Cerebellum (tissue), 4 donors: ENCODE measurements at places on chromosomes 11 and 22. TPM values are rescaled to one million over a fixed set of nuclear protein-coding genes. Genes with fewer than 3 reads are reported as not detected.

DNA sequence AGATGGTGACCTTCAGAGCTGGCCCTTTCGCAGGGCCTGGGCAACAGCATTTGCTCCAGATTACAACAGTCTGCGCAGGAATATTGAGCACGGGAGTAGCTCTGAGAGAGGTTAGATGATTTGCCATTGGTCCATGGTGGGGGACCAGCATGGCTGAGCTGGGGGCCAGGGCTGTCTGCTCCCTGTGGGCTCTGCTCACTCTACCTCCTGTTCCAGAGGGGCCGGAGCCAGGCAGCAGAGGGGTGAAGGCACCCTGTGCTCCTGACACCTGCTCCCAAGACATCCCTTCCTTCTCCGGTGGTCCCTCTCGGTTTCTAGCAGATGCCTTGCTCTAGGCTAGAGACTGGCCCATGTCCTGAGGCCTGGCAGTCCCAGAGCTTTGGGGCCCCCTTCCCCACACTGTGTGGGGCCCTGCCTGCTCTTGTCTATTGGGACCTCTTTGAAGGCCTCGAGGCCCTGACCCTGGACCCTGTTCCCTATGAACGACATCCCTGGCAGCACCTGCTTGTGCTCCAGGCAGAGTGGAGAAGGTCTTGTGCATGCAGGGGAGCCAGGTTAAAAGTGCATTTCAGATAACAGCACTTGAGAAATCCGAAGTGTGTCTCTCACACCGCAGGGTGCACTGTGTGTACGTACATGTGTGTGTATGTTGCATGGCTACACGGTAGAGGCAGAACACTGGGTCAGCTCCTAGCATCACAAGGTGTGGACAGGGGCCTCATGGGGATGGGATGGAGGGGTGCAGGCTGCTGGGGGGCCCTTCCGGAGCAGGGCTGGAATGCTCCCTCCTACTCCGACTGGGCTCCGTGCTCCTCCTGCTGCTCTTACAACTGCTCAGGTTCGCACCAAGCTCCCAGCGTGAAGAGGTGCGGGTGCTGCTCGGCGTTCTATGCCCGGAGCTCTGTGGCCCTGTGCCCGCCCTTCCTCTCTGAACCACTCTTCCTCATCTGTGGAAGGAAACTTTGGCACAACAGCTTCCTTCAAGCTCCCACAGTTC lies 123.3 kb upstream of the B3GAT1 start:
- DNase-seq = no peak

DNA sequence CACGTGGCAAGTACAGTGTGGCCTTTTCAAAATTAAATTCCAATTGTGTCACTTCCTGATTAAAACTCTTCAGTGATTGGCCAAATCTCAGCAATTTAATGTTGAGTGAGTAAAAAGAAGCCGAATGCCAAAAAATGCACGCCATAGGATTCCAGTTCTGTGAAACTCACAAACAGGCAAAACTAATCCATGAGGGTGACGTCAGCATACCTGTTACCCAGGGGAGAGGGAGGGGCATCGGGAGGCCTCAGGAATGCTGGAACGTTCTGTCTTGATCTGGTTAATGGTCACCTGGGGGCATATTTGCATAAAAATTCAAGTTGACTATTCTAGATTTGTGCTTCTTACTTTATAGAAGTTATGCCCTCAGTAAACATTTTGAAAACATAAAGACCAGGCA lies 39.9 kb upstream of the RAB1B start:
- no peak for DNase-seq

DNA sequence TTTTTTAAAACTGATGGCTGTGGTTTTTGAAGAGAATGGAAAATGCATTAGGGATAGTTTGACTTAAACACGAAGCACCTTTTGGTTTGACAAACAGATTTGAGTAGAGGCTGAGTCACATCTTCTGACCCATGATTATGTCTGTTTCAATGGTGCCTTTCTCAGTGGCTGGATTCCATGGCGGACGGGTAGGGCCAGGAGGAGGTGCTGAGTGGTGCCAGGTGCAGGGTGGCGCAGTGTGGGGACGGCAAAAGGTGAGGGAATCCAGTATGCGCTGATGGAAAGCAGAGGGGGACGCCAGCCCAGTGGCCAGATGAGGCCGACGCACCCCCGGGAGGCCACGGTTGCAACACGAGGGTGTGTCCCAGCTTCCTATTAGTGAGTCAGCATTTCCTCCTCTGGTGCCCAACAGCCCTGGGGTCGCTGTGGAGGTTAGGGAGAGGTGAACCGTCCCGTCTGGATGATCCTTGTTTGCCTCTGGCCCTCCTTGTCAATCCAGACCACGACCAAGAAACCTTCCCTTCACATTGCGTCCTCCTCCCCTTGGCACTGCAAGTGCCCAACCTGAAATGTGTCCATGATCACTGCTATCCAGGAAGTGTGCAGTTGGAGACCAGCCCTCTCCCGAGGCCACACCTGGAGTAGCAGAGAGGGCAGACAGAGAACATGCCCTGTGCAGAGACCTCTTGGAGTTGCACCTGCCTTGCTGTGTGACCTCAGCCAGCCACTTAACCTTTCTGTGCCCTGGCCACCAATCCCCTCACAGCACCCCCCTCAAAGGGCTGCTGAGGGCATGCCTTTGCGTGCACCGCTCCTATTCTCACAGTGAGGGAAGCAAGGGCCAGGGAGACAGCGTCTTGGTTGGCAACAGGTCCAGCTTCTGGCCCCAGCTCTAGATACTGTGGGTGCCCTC lies 32.5 kb upstream of the ATXN10 start:
- no peak for DNase-seq

Gene ACTN3
- total RNA-seq = not detected

DNA sequence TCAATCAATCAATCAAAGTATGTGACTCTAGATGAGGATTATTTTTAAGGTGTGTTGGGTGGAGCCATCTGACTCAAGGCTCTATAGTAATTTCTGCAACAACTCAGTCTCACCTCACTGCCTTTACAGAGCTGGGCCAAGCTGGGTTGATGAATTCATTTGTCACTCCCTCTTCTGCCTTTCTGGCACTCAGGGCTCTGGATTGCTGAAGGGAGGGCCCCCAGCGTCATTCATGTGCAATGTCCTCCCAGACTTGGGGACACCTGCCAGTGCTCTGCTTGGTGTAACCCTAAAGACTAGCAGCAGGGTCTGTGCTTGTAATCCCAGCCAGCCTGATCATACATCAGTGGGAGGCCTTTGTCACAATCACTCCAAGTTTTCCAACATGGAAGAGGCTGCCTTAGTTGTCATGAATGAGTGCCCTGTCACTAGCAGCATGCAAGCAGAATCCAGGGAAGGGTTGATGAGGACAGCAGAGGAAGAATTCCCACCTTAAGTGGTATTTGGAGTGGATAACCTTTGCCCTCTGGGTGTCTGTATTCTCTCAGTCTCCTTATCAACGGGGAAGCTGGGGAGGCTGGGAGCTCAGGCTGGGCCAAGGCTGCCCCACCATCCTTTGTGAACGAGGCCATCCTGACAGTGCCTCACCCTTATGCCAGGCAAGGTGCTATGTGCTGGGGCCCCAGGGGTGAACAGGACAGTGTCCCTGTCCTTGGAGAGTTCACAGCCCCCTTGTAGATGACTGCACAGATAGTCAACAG lies 2.0 kb upstream of the TP53I11 start:
- no peak for DNase-seq

- no peak for DNase-seq
Observed at GRCh38 chr11:28822576-28822975, 714.4 kb downstream of the METTL15 start.

GRCh38 chr11:12724301-12725054 lies 50.3 kb downstream of the TEAD1 start:
- DNase-seq = no peak

DNA sequence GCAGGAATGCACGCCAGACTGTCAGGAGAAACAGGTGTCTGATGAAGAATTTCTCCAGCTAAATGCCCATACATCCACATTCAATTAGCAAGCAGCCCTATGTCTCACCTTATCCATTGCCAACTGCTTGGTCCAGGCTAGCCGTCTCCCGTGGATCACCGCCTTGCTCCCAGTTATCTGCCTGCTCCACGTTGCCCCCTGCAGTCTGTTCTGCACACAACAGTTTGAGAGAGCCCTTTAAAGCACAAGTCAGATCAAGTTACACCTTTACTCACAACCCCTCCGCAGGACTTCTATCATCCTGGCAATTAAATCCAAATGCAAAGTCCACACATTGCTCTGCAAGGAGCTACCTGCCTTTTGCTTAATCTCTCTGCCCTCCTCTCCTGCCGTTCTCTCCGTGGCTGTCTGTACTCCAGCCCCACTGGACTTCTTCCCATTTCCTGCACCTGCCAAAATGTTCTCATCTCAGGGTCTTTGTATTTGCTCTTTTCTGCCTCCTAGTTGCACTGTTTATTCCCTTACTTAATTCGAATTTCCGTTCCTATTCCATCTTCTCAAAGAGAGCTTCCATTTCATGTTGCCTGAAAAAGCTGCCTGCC lies 185.3 kb upstream of the LARGE1 start:
- DNase-seq = peak; percentile 49

DNA sequence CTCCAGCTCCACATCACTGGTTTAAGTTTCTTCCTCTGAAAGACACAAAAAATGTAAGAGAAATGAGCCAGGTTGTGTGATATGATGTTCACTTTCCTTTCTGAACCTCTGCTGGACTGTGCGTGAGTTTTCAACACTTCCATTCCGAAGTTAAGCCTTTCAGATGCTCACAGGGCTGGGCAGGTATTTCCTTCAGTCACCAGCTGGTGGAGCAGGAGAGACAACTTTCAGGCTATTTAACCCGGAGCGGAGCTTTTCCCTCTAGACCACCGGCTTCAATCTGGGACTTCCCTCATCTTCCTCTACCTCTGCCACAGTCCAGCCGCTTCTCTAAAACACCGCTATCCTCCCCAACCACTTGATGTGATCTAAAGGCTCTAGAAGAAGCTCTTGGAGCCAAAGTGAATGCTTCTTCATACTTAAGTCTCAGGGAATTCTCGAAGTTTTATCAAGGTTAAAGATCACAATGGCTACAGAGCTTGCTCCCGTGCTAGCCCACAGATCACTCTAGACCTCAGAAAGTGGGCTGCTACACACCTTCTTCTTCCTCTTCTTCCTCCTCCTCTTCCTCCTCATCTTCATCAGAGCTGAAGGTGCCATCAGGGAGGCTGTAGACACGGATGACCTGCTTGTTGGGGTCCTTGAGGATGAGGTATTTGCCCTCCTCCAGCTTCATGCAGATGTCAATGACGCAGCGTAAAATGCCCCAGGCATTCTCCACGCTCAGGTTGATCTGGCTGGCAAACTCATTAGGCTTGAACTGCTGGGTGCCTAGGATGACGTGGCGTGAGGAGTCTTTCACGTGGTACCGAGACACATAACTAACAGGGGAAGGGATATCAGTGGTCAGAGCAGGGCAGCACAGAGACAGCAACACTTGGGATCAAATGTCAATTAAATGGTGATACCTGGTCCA lies 4.4 kb upstream of the FOXRED2 start:
- DNase-seq = no peak

DNA sequence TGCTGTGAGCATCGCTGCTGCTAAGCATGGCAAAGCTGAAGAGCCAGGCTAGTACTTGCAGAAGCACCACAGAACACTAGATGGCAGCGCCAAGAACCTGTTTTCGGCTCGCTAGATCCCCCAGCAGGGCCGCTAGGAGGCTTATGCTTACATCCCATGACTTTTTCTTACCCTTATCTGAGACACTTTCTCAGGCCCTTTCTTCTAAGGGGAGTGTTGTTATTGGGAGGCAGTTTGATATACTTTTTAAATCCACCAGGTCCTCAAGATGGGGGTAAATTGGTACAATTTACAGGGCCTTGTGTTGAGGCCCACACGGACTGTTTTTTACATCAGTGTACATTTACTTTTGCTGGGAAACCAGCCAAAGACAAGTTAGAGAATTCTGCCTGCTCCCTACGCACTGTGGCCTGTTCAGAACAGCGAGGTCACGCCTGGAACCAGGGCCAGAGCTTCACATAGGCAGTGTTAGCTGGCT lies 4.0 kb downstream of the TRIM6 start:
- DNase-seq = no peak

- DNase-seq = no peak
Observed at GRCh38 chr11:47099214-47099917, 77.3 kb downstream of the ARFGAP2 start.

Gene SMIM38
- total RNA-seq = 1.4 TPM

GRCh38 chr22:50261615-50262459 lies at the start of gene MAPK12:
TSS of gene MAPK12 (minus strand) at chr22:50261683. CDS start at chr22:50261509, 174 bp downstream.
- peak; percentile 63 for DNase-seq

Gene SCN3B
- total RNA-seq = 58.1 TPM

Gene CCND1
- 20.8 TPM for total RNA-seq

DNA sequence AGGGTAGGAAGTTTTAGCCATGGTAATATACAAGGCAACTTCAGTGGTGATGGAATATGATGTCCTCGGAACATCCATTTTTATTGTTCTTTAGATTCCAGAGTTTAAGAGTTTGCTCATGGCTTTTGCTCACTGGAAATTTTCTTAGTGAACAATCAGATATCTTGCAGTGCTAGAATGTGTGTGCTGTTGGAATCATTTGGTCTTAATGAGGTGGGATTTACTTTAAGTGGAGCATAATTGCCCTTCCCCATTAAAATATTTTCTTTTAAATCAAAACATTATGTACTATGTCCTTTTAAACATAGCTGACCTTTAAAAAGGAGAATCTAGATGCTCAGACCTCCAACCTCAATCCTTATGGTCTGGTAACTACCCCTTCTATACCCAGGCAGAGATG lies 77.3 kb upstream of the LDLRAD3 start:
- DNase-seq = no peak

DNA sequence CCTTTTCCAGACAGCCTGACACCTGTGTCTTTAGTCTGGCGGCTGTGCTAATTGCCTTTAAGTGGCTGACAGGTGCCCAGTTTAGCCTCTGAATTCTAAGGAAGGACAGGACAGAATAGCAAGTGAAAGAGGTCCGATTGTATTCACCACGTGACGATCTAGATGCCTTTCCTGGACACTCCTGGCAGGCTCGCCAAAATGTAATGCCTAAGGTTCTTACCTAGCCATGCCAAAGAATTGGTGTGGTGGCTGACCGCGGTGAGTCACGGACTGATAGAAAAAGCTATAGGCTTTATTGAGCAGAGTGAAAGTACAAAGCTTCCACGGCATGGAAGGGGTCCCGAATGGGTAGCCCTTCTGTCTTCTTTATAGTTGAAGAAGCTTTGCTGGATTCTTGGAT lies 26.7 kb downstream of the ANKRD42 start:
- no peak for DNase-seq

DNA sequence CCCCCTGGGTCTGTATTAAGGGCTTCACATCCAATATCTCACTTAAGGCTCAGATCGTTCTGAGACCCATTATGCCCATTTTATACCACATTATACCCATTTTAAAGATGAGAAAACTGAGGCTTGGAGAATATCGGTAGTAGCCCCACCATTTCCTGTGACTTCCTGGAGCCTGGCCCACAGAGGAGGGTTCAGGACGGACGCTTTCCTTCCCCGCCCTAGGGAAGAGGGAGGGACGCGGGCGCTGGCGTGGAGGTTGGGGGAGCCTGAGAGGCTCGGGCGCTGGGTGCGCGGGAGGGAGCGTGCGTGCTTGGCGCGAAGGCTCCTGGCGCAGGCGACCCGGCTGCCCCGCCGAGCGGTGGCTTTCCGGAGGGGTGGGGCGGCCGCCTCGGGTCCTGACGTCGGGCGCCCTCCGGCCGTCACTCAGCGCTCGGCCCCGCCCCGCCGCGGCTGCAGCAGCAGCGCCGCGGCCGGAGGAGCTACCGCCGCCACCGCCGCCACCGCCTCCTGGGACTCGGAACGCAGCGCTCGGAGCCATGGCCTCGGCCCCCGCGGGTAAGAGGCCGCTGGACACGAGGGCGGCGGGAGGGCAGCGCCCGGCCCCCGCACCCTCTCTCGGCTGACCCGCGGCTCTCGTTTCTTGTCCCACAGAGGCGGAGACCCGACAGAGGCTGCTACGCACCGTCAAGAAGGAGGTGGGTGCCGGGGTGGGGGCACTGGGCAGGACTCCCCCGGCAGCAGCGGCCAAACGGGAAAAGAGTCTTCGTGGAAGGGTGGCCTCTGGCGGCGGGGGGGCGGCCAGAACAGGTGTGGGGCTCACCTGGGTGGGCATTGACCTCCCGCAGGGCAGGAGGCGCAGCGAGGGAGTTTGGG lies at the start of gene SGSM1:
SGSM1 (plus strand) TSS at position 422 of the 873 bp plus-strand sequence; CDS start at position 537, 115 bp downstream.
- DNase-seq = peak; percentile 96
